NCI-H2227 treated with DMSO at 0.1 percent for 48 hours (cell line): ENCODE measurements at places on chromosomes 12 and 14.

DNA sequence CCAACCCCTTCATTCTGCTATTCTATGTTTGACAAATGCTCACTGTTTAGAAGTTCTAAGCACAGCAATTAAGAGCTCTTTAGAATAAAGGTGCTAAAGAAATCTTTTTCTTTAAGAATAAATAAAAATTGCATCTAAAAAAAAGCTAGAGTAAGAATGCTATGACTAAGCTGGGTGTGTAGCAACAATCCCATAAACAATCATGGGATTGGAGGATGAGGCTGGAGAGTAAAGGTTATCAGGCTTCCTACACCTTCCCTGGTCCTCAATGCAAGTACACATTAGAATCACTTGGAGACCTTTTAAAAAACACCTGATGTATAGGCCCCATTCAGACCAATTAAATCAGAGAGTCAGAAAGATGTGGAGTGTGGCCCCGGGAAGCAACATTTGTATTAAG, 88.3 kb downstream of the CIT start:
- DNase-seq: no peak

- no peak for DNase-seq
These were observed 81.6 kb downstream of the DDX51 start for GRCh38 chr12:132062481-132062880.

- no peak for DNase-seq
These were observed 21.5 kb downstream of the DYRK2 start for GRCh38 chr12:67669934-67670631.

DNA sequence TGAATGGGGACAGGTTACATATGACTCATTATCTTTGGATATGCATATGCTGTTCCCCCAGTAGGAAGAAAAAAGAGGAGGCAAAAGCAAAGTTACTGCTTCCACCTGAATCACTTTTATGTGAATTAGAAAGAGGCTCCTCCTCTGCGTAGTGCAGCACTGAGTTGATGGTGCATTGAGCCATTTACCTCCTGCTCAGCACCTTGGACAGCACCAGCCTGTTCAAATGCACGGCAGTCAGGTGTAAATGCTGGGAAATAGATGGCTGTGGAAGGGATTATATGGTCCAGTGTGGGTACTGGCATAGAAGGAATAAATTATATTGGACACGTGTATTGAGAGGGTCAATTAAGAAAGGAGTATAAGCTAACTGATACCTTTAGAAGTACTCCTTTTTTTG, 541.9 kb upstream of the SEL1L start:
- DNase-seq: no peak

DNA sequence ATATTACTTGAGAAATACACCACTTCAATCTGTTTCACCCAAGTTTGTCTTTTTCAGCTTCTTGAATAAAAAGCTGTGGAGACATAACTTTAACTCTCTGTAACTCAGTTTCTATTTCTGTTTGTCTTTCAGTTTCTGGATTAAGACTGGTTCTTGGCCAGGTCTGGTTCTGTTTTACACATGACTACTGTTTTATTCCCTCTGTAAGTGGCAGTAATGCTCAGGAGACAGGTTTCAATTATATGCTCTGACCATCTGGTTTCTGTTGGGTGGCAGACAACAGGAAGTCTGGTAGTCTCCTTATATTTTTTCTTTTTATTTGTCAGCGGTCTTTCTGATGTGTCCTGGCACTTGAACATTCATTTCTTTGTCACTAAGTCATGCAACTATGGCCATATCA, 102.9 kb downstream of the RPS29 start:
- DNase-seq: no peak

DNA sequence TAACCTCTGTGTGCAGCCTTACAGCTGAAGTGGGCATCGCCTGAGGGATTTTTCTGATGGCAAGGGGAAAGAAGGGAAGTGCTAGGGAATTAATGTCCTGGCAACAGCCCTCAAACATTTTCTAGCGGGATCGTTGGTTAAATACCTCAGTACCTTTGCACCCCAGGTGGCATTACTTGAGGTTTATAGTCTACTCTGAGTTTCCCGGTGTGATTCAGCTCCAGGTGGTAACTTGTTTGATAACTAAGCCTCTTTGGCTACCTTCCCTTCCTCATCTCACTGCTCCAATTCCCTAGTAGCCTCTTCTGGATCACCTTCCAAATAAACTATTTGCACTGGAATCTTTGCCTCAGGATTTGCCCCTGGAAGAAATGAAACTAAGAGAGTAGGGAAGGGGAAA, 237.0 kb upstream of the SSTR1 start:
- DNase-seq: no peak

DNA sequence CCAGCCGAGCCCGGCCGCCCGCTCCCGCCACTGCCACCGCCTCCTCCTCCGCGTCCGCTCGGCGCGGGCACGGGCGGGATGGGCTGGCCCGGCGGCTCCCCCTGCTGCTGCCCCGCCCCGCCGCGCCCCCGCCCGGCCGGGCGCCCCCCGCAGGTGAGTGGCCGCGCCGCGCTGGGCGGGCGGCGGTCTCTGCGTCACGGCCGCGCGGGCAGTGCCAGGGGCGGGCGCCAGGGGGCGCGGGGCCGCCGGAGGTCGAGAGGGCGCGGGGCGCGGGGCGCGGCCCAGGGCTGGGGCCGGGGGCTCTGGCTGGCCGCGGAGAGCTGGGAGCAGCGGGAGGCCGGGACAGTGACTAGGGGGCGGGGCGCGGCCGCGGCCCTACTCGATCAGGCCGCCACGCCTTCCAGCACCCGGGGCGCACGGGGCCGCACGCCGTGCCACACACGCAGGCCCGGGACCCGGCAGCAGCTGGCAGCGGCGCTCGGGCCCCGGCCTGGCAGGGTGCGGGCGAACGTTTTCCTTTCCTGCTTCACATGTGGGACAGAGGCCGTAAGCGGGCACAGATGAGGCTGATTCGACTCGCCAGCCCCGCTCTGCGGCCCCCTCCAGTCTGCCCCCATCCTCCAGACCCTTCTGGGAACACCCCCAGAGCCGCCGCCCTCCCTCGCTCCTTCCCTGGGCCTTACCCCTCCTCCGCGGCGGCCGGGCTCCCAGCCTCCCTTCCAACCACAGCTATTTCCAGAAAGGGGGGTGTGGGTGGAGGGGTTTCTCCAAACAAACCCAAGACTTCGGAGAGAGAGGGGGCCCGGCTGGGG, 2.4 kb upstream of the TNS2 start:
- DNase-seq: peak; percentile 32

GRCh38 chr12:123075646-123076171, 75.2 kb downstream of the PITPNM2 start:
- no peak for DNase-seq

DNA sequence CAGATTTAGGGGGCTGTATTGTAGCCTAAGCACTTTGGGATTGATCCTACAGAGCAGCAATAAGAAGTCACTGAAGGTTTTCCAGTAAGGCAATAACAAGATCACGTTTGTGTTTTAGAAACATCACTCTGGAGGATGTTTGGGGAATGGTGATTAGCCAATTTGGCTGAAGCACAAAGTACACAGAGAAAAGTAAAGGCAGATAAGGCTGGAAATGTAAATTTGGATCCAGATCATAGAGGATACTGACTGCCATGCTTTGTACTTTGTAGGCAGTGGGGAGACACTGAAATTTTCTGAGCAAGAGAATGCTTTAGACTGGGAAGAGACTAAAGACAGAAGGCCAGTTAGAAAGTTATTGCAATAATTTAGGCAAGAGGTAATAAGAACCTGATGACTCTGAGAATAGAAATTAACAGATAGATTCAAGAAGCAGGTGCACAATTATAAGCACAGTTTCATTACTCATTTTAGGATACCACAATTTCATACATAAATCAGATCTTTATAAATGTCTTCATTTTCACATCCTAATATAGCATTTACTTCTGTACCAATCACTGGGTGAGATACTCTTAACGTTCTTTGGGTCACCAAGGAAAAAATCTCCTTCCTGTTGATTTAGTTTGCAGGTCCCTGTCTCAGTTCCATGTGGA, 314.5 kb upstream of the GARIN6 start:
- no peak for DNase-seq

- peak; percentile 74 for DNase-seq
These were observed 133.1 kb downstream of the PRIMA1 start for GRCh38 chr14:93655078-93655750.

DNA sequence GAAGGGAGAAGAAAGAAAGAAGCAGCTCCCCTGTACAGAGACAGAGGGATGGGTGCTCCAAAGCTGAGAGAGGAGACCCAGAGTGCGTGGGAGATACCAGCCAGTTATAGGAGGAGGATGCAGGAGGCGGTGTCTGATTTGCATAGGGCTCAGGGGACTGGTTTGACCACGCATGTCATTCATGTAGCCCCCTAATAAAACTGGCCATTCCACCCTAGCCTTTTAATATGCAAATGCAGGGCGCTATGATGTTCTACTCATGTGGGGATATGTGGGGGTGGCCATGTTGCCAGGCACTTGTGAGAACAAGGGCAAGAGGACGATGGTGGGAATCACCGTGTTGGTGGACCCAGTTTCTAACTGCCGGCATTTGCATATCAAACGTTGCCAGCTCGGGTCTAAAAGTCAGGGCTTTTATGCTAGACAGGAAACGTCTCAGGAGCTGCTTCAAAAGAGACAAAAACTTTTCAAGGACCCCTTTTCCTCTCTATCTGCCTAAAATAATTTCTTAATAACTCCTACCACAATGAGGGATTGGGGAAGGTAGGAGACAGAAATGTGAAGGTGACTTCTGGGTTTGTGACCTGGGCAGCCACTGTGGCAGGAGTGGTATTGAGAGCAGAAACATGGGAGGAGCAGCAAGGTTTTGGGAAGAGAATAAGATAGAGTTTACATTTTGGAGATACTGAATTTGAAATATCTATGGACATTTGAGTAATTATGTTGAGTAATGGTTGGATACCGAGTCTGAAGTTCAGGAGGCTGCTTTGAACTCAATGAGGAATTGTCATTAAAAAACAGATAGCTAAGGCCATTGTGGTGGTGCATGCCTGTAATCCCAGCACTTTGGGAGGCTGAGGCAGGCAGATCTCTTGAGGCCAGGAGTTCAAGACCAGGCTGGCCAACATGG, 2.2 kb upstream of the ATXN3 start:
- DNase-seq: peak; percentile 6

- no peak for DNase-seq
These were observed at the start of gene ERP27 for GRCh38 chr12:14938301-14938700. Gene ERP27, minus strand, starts transcription at chr12:14938537. Its CDS starts 29 bp downstream, at chr12:14938508.
